Suppressor macrophage treated with lipopolysaccharide for 1 hour (primary cell): ENCODE measurements at places on chromosomes 16 and 17.

DNA sequence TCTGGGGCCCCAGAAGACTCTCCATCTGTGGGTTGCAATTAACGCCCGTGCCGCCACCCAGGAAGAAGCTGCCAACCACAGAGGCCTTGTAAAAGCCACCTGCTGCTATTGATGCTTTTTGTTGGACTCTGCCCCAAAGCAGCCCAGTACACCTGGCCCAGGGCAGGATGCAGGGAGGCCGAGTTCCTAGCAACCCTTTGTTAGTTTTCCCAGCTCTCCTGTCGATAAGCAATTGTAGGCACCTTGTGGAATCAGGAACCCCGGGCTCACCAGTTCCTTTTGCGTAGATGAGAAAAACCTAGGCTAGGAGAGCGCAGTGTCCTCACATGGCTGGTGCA lies 103.3 kb downstream of the ABCC6 start:
- DNase-seq = no peak

GRCh38 chr16:68227183-68227793 lies 8.6 kb downstream of the ESRP2 start:
- DNase-seq = no peak

- DNase-seq = no peak
These were observed 13.0 kb downstream of the C16orf87 start for GRCh38 chr16:46817961-46818360.

- DNase-seq = no peak
These were observed 68.8 kb downstream of the IRX5 start for GRCh38 chr16:54999481-54999880.

DNA sequence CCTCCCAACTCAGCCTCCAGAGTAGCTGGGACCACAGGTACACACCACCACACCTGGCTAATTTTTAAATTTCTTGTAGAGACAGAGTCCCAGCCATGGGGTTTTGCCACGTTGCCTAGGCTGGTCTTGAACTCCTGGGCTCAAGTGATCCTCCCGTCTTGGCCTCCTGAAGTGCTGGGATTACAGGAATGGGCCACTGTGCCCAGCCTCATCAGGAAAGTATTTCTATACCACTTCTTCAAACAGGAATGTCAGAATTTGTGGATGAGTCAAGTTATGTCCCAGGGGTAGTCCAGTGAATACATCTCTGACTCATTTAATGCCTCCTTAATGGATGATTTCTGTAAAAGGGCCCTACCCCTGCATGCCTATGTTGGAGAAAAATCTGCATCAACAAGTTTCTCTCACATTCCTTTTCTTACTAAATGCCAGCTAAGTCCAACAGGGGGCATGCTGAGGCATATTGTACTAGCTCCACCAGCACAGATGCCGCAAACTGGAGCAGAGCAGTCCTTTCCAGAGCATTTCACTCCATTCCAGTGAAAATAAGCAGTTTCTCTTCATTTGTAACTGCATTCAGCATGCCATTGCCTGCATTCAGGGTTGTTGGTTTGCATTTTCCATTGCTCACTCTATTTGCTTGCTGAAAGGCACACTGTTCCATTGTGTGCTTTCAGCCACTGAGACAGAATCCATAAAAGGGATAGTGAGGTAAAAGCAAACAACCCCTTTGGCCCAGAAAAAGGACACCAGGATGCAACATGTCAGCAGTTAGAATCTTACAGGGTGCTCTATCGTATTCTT lies 5.3 kb upstream of the CAVIN1 start:
- peak; percentile 80 for DNase-seq

GRCh38 chr17:49670002-49670401 lies 7.9 kb downstream of the SPOP start:
- no peak for DNase-seq

- DNase-seq = no peak
These were observed 1.7 kb upstream of the MMP25 start for GRCh38 chr16:3044708-3045107.

DNA sequence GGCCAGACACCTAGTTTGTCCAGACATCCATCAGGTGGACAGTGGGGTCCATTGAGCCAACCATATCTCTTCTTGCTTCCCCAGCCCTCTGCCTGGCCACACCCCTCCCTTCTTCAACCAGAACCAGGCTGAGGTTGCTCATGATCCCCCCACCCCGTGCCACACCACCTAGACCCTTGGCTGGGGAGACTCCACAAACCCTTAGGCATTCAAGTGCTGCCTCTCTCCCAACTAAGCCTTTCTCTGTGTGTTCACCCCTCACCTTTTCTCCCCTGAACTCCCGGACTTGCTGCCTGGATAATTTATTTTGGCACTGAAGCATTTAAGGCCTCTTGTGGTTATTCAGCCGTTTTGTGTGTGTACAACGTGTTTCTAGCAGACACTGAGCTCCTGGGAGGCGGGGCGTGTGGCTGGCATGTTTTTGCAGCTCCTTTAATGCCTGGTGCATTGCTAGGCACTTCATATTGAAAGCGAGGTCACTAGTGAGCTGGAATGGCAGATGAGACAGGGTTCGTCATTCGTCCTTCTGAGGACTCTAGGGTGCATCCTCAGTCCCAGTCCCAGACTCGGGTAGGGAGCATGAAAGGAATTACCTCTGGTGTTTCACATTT lies 28.7 kb downstream of the CACNA1G start:
- no peak for DNase-seq

DNA sequence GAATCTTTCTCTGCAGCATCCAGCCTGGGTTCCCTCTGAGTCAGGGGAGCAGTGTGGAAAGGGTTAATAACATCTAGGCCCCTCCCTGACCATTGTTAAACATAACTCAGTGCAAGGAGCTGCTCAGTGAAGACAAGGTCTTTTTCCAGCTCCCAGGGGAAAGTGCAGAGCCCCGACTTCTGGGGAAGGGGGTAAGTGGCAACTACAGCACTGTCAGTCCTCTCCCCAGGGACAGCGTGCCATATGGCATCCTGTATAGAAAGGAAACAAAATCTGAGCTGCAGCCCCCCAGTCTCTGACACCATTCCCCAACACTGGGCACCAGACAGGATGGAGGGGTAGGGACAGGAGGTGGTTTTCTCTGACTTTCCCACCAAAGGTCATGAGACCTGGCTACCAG lies 7.8 kb downstream of the MRPL27 start:
- no peak for DNase-seq

GRCh38 chr16:48408688-48409087 lies 23.5 kb upstream of the SIAH1 start:
- DNase-seq = peak; percentile 74

GRCh38 chr17:17810084-17810894 lies 26.5 kb downstream of the SREBF1 start:
- DNase-seq = no peak

DNA sequence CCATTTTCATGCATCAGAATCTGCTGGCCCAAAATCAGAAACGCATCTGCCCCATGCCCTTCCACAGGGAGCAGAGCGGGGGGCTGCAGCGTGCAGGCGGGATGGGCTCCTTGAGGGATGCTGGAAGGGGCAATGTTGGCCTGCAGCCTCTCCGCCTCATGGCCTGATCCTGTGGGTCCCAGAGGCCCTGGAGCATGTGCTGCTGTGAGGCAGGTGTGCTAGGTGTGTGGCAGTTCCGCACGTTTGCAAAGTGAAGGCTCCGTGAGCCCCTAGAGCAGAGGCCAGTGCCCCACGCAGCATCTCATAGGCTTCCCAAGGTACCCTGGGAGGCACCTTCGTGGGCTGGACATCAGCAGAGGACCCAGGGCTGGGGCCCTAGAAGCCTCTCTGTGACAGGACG lies 36.4 kb upstream of the CDH15 start:
- no peak for DNase-seq

DNA sequence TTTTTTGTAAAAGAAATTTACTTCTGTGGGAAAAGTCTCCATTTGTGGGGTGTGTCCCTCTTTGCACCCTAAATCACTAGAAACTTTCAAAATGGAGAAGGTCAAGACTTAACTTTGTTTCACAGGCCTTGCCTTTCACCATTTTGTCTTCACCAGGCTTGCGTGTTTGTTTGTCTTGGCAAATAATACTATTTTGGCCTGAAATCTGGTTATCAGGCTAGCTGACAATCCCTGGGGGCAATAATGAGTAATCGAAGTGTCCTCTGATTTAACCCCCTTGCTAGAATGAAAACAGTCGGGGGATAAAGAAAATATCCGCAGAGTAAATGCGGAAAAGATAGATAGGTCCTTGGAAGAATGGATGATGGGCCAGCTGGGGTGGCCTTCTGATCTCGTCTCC lies 34.5 kb downstream of the SLC39A11 start:
- no peak for DNase-seq

DNA sequence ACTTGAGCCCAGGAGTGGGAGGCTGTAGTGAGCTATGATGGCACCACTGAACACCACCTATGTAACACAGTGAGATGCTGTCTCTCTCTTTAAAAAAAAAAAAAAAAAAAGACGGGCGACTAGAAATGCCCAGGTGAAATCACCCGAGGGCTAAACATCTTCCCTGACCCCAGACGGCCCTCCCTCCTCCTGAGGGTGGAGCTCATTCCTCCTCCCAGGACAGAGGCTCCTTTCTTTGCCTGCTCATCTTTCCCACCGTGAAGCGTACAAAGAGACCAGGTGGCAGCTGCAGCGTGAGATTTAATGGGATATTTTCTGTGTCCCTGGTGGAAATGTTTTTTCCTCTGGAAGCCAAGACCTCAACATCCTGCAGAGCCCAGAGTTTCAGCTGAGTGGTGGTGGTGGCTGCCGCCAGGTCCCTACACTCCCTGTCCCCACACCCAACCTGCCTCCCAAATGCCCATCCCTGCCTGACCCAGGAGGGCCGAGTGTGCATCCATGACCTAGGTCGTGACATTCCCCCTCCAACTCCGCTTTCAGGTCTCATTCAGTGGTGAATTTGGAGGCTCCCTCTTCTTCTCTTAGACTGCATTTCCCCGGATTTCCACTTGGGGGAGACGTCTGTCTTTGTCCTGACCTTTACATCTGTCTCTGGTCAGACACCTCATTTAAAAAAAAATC lies 14.4 kb upstream of the GPRC5B start:
- DNase-seq = peak; percentile 61

GRCh38 chr17:76497979-76498875 lies 3.0 kb downstream of the RHBDF2 start:
- peak; percentile 89 for DNase-seq

GRCh38 chr17:65190467-65191097 lies 53.4 kb downstream of the RGS9 start:
- no peak for DNase-seq

GRCh38 chr16:56475201-56475600 lies 23.8 kb downstream of the OGFOD1 start:
- DNase-seq = no peak

DNA sequence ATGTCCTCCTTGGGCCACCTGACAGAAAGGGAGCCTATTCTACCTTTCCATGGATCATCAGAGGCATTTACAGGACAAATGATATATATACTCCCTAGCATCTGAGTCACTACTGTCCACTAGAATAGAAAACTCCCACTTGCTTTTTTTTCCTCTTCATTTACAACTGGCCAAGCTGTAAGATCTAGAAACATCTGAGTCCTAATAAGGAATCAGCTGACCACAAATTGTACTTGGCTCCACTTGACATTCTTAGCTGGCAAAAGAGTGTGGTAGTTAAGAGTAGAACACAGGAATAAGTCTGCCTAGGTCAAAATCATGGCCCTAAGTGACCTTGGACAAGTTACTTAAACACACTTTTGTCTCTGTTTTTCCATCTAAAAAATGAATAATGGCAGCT lies 5.2 kb downstream of the RUSF1 start:
- DNase-seq = no peak

DNA sequence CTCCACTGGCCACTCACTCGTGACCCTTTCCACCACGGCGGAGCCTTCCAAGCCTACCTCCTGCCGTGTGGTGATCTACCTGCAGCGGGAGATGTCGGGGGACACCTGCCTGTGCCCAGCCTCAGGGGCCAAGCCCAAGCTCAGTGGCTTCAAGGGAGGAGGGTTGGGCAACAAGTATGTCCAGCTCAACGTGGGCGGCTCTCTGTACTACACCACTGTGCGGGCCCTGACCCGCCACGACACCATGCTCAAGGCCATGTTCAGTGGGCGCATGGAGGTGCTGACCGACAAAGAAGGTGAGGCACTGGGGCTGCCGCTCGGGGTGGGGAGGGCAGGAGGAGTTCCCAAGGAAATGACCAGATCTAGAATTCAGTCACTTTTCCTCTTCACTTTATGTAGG lies 3.9 kb downstream of the TNFAIP1 start:
- no peak for DNase-seq

DNA sequence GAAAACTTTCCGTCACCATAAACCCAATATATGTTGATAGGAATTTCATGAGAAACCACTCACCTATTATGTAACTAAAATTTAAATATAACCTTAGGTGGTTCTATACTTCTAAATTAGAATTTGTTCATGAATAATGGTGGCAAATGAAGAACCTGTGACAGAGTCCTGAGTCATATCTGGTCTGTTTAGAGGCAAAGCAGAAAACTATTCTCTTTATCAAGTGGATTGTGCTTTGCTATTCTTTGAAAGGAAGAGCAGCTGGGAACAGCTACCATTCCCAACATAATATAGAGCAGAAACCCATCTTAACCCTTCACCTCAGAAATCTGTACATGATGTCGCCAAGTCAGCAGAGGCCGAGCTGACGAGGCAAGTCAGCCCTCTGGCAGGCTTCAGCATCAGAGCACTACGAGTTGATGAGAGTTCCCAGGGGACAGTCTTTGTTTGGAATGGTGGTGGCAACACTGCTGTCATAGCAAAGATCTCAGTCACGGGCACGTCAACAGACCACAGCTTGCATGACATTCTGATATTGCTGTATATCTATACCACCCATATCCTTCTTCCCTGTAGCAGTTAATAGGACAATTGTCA lies 631.9 kb upstream of the CA10 start:
- DNase-seq = no peak

DNA sequence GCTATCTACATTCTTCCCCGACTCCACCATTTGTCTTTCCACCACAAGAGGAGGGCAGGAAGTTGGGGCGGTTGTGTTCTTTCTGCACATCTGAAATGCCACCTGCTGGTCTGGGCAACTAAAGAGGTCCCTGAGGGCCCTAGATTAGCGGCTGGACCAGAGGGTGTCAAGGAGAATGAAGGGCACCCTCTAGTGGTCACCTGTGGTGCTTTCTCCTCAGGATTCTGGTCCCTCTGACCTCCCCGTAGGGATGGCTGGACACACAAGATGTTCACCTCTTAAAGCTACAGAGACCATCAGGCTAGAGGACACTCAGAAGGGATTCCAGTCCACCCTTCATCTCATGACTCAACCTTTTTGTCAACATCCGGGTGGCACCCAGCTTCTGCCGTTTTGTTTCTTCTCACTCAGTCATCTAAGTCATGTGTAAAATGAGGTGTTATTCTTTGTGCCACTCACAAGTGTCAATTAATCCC lies 2.9 kb upstream of the SCIMP start:
- DNase-seq = peak; percentile 88

- DNase-seq = no peak
These were observed 144.7 kb upstream of the HS3ST3A1 start for GRCh38 chr17:13746404-13746803.
